Stimulated activated naive B cell treated with anti-CD40 and anti-IgM and Interleukin-4, amounts not matched to agents 10 μg/mL and 1 μg/mL and 100 μg/mL, for 72 hours (primary cell): ENCODE measurements at places on chromosomes 5 and 9.

- DNase-seq, result no peak
Observed at GRCh38 chr5:4362411-4362810, 766.8 kb downstream of the IRX1 start.

GRCh38 chr9:126146254-126147145, 180.1 kb upstream of the MVB12B start:
- DNase-seq, result peak; percentile 59

GRCh38 chr5:45262061-45262590, 434.1 kb downstream of the HCN1 start:
- DNase-seq, result no peak

- DNase-seq, result no peak
Observed at GRCh38 chr9:92482329-92482728, at the start of gene ASPN. TSS of gene ASPN (minus strand) at chr9:92482506.

DNA sequence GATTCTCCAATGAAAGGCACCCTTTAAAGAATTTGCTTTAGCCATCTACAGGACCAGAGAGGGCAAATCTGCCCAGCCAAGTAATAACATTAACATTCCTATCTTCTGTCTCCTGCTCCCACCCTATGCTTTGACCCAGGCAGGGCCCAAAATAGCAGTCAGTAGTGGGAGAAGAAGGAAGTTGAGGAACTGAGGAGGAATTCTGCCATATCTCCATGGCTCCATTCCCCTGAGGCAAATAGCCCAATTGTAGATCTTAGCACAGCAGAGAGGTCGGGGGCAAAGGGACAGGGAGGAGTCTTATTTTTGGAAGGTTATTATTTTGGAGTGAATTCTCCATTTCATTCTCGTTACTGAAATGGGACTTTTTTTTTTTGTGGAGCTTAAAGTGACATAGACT, 111.1 kb upstream of the IFNK start:
- DNase-seq, result no peak

DNA sequence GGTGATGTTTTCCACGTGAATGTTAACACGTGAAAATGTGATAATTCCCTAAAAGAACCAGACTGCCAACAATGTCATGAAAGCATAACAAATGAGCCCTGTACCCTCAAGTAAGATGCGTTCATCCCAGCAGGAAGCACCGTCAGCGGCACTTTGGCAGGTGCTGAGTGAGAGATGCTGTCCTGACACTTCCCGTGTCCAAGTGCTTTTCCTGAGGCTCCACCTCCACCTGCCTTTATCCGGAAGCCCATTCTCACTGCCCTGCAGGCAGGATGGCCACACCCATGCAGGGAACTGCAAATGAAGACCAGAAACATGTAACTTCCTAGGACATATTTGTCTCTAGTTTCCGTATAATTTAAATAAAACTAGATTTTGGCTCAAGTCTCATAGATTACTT, 238.0 kb upstream of the IRX2 start:
- no peak for DNase-seq

- DNase-seq, result peak; percentile 29
Observed at GRCh38 chr5:109053995-109054417, 306.3 kb downstream of the FER start.

- no peak for DNase-seq
Observed at GRCh38 chr9:72827950-72828731, 124.7 kb downstream of the ALDH1A1 start.

DNA sequence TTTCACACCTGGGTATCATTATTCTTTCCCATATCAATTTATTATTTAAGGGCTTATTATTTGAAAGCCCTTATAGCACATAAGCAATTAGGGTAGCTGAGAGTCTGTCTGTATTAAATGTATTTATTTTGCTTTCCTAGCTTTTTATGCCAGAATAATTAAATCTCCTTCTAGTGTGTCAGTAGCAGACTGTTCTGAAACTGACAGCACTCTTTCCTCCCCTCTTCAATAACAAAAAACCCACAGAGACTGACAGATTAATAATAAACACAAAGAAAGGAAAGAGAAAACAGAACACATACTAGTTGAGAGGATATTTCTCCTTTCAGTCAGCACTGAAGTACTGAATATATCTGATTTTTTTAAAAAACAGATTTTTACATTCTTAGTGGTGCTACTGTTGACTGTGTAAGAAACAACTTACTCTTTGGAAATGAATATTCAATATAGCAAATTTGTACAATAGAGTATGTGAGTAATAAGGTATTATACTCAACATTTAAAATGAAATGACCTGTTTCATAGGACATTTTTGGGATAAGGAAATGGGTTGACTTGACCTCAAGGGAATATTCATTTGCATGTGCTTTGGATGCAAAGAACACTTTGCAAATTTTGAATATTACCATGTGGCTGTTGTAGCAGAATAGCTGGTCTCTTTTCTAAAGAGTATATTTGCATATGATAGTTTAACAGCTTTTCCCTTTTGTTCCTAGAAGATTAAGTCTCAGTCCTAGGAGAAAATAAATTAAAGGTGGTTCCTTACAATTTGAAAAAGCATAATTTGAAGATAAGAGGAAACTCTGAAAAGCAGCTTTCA, 208.3 kb downstream of the SPATA31D1 start:
- no peak for DNase-seq

DNA sequence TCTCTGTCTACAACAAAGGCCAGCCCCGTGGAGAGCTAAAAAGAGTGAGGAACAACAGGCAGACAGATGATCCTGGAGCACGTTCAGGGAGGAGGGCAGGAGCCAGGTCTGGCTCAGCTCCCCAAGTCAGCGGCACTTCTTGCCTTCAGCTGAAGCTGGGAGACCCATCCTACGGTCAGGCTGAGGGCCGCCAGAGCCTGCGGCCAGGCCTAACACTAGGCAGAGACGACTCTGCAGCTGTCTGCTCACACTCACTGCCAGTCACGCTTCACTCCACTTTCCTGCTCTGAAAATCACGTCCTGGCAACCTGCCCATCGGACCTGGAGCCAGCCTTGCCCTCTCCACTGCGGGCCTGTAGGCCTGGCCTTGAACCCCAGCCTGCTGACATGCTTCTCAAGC, 160.9 kb upstream of the LHFPL2 start:
- no peak for DNase-seq

DNA sequence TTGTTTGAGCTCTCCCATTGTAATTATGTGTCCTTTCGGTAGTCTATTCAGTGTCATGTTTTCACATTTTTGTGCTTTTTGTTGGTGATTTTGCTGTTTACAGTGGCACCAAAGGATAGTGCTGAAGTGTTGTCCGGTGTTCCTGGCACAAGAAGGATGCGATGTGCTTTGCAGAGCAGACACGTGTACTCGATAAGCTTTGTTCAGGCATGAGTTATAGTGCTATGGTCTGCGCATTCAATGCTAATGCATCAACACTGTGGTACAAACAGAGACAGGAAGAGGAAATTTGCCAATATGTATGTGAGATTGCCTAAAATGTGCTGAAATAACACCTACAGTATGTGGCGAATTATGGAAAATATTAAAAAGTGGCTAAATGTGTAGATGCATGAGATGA, 913.4 kb upstream of the ACO1 start:
- no peak for DNase-seq

DNA sequence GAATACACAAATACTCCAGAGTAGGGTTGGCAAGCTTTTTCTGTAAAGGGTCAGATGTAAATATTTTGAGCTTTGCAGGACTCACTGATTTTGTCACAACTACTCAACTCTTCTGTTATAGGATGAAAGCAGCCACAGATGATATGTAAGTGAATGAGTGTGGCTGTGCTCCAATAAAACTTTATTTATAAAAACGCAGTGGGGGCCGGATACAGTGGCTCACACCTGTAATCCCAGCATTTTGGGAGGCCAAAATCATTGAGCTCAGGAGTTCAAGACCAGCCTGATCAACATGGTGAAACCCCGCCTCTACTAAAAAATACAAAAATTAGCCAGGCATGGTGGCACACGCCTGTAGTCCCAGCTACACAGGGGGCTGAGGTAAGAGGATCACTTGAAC, 69.1 kb downstream of the FBXW11 start:
- DNase-seq, result no peak

DNA sequence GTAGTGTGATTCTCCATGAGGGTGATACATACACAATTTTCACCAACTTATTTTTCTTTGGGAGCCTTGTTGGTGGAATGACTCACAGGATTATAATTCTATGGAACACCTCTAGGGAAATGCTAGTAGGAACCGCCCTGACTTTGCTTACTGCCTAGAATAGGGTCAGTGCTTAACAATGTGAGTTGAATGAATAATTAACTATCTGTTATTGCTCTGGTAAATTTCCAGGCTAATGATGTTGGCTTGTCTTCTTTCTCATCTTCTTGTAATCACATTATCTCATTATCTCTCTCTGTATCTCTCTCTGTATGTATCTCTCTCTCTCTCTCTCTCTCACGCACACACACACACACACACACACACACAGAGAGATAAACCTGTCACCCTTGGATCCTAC, 291.1 kb downstream of the TRIM32 start:
- DNase-seq, result no peak

- no peak for DNase-seq
Observed at GRCh38 chr5:89513299-89514044, 630.5 kb upstream of the MEF2C start.

GRCh38 chr5:63500242-63500641, 462.0 kb downstream of the HTR1A start:
- no peak for DNase-seq

DNA sequence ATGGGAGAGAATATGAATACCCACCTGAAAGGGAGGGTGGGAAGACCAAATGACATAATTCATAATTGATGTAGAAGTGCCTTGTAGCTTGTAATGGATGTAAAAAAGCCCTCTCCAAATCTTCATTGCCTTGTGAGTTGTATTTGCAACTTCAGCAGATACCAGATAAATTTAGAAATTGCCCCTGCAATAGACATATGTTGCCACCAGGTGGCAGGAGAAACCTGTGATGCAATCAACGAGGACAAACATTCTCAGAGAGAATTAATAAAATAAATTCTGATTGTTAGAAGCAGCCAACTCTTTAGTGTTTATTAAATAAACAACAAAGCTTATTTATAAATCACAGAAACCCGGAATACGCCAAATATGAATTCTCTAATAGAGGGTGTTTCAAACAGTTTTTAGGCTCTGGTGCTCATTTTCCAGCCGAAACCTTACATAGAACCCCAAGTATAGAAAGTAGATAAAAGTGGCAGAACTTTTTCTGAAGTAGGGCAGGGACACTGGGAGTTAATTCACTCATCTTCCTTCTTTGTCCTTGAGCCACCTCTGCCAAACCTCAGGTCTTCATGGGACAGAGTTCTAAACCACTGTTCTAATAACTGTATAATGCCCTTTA, 147.8 kb downstream of the TMEM38B start:
- DNase-seq, result peak; percentile 16

DNA sequence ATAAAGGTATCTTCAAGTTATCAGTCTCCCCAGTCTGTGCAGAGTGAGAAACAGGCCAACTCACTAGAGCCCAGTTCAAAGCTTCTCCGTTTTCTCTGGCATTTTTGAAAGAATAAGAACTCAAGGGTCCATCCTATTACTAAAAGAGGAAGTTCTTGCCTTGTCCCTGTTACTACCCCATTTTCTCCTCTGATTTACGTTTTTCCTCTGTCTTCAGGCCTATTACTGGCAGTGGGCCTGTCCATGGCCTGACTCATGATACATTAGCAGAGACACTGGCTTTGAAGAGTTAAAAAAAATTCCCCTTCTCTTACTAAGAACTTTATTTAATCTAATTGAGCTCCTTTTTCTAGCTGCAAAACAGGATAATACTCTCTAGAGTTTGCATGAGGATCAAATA, 624.0 kb upstream of the KLF4 start:
- no peak for DNase-seq

GRCh38 chr5:106658150-106658549, 1012.6 kb downstream of the EFNA5 start:
- DNase-seq, result no peak

- DNase-seq, result no peak
Observed at GRCh38 chr9:129617167-129617566, 3.7 kb downstream of the C9orf50 start.

DNA sequence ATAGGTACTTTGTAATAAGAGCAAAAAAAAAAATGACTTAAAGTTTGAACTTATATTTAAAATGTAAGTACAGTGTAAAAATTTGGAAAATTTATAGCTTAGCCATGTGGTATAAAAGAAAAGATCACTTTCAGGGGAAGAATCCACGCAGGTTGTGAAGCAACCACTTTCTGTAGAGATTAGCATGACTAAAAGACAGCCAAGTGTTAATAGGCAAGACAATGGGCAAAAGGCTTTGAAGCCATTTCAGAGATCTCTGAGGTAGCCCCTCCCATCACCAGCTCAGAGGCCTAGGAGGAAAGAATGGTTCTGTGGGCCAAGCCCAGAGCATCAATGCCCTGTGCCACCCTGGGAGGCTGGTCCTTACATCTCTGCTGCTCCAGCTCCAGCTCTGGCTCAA, 346.3 kb upstream of the CHD1 start:
- DNase-seq, result no peak

GRCh38 chr9:120403543-120403856, 176.5 kb downstream of the CDK5RAP2 start:
- DNase-seq, result no peak

GRCh38 chr5:137016783-137017324, 482.3 kb downstream of the SPOCK1 start:
- DNase-seq, result no peak

- DNase-seq, result no peak
Observed at GRCh38 chr9:72648324-72649126, 127.1 kb downstream of the TMC1 start.

GRCh38 chr9:34443533-34443932, 14.8 kb downstream of the FAM219A start:
- DNase-seq, result no peak

DNA sequence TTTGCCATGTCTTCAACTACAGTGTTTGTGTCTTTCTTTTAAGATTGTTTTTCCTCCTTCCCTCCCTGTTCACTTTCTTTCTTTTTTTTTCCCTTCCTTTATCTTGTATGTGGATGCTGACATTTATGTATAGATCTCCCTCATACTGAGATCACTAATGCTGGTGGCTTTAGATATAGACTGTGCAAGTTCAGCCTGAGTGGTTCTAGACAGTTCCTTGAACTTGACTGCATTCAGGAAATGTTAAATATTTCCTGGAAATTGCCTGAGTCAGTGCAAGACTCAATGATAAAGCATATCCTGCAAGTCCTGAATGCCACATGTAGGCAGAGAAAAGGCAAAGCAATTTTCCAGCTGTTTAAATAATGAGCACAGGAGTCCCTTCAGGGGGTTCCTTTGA, 182.5 kb upstream of the NR3C1 start:
- DNase-seq, result no peak

DNA sequence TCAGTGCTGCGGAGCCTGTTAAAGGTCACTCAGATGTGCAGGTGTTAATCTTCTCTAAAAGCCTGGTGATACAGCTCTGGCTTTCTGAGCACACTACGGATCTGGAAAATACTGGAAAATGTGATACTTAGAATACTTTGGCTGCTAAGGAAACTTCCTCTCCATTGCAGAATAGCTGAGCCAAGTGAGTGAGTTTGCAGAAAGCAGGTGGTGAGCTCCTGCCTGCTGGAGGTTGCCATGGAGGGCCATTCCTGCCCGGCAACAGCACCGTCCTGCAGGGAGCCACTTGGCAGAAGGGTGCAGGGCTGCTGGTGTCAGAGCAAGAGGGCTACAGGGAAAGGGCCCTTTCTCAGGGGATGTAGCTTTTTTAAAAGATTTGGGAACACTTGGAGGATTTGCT, 40.7 kb downstream of the SECISBP2 start:
- DNase-seq, result no peak

- DNase-seq, result no peak
Observed at GRCh38 chr9:97723819-97724218, 26.7 kb upstream of the XPA start.

GRCh38 chr5:122076669-122077365, 1.2 kb downstream of the LOX start:
- no peak for DNase-seq

GRCh38 chr5:172266071-172266675, 17.4 kb downstream of the UBTD2 start:
- no peak for DNase-seq

- DNase-seq, result no peak
Observed at GRCh38 chr5:158121678-158122077, 262.7 kb upstream of the CLINT1 start.
